ENCODE measurements at places on chromosomes 6 and 20. TPM values are rescaled to one million over a fixed set of nuclear protein-coding genes. Genes with fewer than 3 reads are reported as not detected.

The DUSP15 gene
- total RNA-seq: 0.96 TPM

The FKBP1C gene
- total RNA-seq: not detected

The RNF5 gene
- 50.5 TPM for total RNA-seq

The ADGB gene
- total RNA-seq: not detected

The GNRH2 gene
- not detected for total RNA-seq

The C6orf52 gene
- not detected for total RNA-seq

The PTPRK gene
- 22.0 TPM for total RNA-seq

The PGC gene
- total RNA-seq: not detected

The C20orf96 gene
- total RNA-seq: 1.7 TPM

The PNPLA1 gene
- not detected for total RNA-seq

The HSPA1L gene
- total RNA-seq: 2.7 TPM

The CFAP206 gene
- total RNA-seq: 0.37 TPM

The HTR1E gene
- total RNA-seq: not detected
